ENCODE measurements at places on chromosomes 6 and 20. TPM values are rescaled to one million over a fixed set of nuclear protein-coding genes. Genes with fewer than 3 reads are reported as not detected.

- no peak for ATAC-seq
Observed at GRCh38 chr6:107941627-107942026, 16.4 kb downstream of the SEC63 start.

GRCh38 chr6:15528870-15529269, 134.0 kb downstream of the DTNBP1 start:
- no peak for ATAC-seq

DNA sequence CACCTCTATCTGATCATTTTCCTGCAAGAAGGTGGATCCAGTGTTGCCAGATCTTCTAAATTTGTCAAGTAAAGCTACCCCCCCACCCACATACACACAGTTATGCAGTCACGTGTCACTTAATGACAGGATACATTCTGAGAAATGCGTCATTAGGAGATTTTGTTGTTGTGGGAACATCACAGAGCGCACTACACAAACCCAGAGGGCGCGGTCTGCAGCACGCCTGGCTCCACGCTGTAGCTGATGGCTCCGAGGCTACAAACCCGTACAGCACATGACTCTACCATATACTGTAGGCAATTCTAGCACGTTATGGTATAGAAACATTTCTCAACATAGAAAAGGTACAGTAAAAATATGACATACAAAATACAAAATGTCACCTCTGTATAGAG, 126.9 kb downstream of the SYCP2 start:
- no peak for ATAC-seq

MCHR2 gene
- not detected for total RNA-seq

PRKN gene
- total RNA-seq, result 2.4 TPM

TPD52L1 gene
- 217 TPM for total RNA-seq

TUBB2B gene
- total RNA-seq, result 3.0 TPM

Measured in esophagus mucosa (tissue), 1 donor.